ENCODE measurements at places on chromosomes 1 and 21. TPM values are rescaled to one million over a fixed set of nuclear protein-coding genes. Genes with fewer than 3 reads are reported as not detected.

The OR2L3 gene
- polyA plus RNA-seq: not detected

The HLX gene
- 5.9 TPM for polyA plus RNA-seq

The SMYD3 gene
- polyA plus RNA-seq: 68.5 TPM

The CCT3 gene
- 166 TPM for polyA plus RNA-seq

The LRRC71 gene
- not detected for polyA plus RNA-seq

The KRTAP12-2 gene
- polyA plus RNA-seq: not detected

GRCh38 chr1:150194381-150195031 lies 41.4 kb downstream of the ANP32E start:
- no peaks in the 10 kb centered on the region for H3K36me3 ChIP-seq
- H3K4me3 ChIP-seq: no peak overlapping the region
- H3K27me3 ChIP-seq: no peaks in the 10 kb centered on the region
- H3K4me1 ChIP-seq: no peaks in the 10 kb centered on the region
- H3K27ac ChIP-seq: peak overlapping the region; percentile 27

DNA sequence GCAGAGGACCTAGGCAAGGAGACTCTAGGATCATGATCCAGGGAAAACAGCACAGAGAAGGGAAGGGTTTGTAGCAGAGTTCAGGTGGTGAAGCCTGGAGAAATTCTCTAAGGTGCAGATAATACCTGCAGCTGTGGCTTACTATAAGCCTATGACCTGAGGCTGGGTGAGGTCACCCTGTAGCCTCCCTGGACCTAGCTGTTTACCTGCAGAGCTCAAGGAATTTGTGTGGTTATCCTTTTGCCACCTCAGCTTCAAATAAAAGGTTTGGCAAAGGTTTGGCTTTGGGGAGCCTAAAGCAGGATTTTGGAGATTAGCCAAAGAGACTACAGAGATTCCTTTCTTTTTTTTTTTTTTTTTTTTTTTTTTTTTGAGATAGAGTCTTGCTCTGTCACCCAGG lies 79.5 kb upstream of the ZNF648 start:
- H3K4me1 ChIP-seq: peaks cover 24% of the 10 kb centered on the region
- no peaks in the 10 kb centered on the region for H3K36me3 ChIP-seq
- no peak overlapping the region for H3K4me3 ChIP-seq
- DNase-seq: no peak

DNA sequence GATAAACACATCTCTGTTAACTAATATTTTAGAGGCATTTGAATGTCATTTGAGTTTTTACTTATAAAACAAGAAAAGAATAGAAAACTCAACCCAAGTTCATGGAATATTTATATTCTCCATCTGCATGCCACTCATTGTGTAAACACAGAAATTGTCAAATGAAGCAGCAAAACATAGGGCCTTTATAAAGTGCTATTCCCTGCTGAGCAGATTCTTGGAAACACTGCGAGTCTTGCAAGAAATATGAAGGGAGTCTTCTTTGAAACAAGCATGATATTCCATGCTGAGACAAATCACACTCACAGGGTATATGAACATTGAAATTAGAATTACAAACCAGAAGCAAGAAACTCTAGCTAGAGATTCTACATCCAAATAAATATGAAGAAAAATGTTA lies 655.8 kb downstream of the BRINP3 start:
- H3K27ac ChIP-seq: no peak overlapping the region
- H3K4me1 ChIP-seq: no peaks in the 10 kb centered on the region

GRCh38 chr1:115240297-115240696 lies 97.8 kb downstream of the NGF start:
- H3K27me3 ChIP-seq: no peaks in the 10 kb centered on the region
- no peak overlapping the region for H3K27ac ChIP-seq
- H3K36me3 ChIP-seq: no peaks in the 10 kb centered on the region
- no peak for DNase-seq
- H3K4me1 ChIP-seq: no peaks in the 10 kb centered on the region

- no peaks in the 10 kb centered on the region for H3K4me1 ChIP-seq
- no peak overlapping the region for H3K4me3 ChIP-seq
- H3K27ac ChIP-seq: no peak overlapping the region
- DNase-seq: no peak
Measured at GRCh38 chr1:109689844-109690405, 2.3 kb downstream of the GSTM1 start.

GRCh38 chr1:9475061-9475627 lies 64.1 kb upstream of the SLC25A33 start:
- no peak overlapping the region for H3K4me3 ChIP-seq
- H3K27ac ChIP-seq: no peak overlapping the region
- H3K27me3 ChIP-seq: no peaks in the 10 kb centered on the region
- no peak for DNase-seq
- peaks cover 5% of the 10 kb centered on the region for H3K4me1 ChIP-seq
- no peaks in the 10 kb centered on the region for H3K36me3 ChIP-seq

- H3K27me3 ChIP-seq: no peaks in the 10 kb centered on the region
- H3K4me3 ChIP-seq: no peak overlapping the region
- DNase-seq: no peak
- H3K4me1 ChIP-seq: no peaks in the 10 kb centered on the region
Measured at GRCh38 chr1:221392453-221392852, 349.4 kb downstream of the DUSP10 start.

- peaks cover 4% of the 10 kb centered on the region for H3K27me3 ChIP-seq
- no peaks in the 10 kb centered on the region for H3K4me1 ChIP-seq
- no peak overlapping the region for H3K4me3 ChIP-seq
- DNase-seq: no peak
Measured at GRCh38 chr1:41278076-41278475, 36.0 kb upstream of the SCMH1 start.

- DNase-seq: no peak
- no peaks in the 10 kb centered on the region for H3K36me3 ChIP-seq
- H3K4me3 ChIP-seq: no peak overlapping the region
- H3K27me3 ChIP-seq: no peaks in the 10 kb centered on the region
Measured at GRCh38 chr1:162400790-162401355, 11.1 kb downstream of the SH2D1B start.

DNA sequence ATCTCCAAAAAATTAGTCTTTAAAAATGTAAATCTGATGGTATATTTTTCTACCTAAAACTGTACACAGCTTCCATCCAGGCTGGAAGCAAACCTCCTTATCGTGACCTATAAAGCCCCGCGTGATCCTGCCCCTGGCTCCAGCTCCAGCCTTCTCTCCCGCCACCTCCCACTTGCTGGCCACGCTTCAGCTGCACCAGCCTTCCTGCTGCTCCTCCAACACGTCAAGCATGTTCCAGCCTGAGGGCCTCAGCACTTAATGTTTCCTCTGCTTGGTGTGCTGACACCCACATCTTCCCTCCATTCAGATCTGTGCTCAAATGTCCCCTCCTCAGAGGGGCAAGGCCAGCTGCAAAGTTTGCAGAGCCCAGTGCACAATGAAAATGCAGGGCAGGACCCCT lies 123.5 kb upstream of the MAGI3 start:
- no peak for DNase-seq
- no peak overlapping the region for H3K4me3 ChIP-seq
- no peak overlapping the region for H3K27ac ChIP-seq
- H3K36me3 ChIP-seq: no peaks in the 10 kb centered on the region
- H3K27me3 ChIP-seq: no peaks in the 10 kb centered on the region

GRCh38 chr1:76390456-76390855 lies 315.9 kb downstream of the ST6GALNAC3 start:
- H3K4me1 ChIP-seq: no peaks in the 10 kb centered on the region
- H3K4me3 ChIP-seq: no peak overlapping the region
- no peak overlapping the region for H3K27ac ChIP-seq
- H3K36me3 ChIP-seq: no peaks in the 10 kb centered on the region
- no peaks in the 10 kb centered on the region for H3K27me3 ChIP-seq

DNA sequence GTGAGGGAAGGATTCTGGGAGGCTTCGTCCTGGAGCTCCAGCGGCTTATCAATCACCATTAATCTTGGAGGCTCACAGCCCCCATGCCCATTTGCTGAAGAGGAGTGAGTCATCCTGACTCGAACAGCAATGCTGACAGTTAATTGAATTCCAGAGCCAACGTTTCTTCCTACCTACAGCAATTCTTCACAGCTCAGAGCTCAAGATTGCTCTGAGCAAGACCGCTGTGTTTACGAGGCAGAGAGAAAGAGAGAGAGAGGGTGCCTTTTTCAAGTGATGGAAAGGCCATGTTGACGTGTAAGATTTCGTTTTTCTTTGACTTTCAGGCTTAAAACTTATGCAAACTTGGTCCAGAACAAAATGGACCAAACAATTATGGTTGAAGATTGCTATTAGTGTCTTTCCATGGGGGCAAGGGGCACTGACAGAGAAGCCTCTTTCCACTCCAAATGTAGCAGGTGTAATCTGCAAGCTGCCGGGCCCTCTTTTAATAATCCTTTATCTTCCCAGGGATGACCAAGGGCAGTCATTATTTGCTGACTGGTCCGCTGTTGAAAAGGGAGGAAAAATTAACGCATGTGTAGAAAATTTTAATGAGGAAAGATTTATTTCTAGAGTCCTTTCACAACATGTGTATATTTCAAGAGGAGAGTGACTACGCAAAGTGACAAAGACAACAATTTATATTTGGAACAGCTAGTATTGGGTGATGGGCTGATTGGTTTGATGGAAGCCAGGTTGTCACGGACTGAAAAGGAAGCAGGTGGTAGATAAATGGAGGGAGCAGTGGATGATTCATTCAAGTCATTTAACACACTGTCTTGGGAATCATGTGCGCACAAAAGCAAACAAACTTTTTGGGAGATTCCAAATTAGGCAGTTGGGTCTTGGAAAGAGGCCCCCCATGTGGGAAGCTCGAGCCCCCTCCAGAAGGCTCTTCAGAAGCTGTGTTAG lies 136.1 kb upstream of the IRF2BP2 start:
- DNase-seq: peak; percentile 65
- H3K4me1 ChIP-seq: peaks cover 39% of the 10 kb centered on the region
- H3K4me3 ChIP-seq: no peak overlapping the region

DNA sequence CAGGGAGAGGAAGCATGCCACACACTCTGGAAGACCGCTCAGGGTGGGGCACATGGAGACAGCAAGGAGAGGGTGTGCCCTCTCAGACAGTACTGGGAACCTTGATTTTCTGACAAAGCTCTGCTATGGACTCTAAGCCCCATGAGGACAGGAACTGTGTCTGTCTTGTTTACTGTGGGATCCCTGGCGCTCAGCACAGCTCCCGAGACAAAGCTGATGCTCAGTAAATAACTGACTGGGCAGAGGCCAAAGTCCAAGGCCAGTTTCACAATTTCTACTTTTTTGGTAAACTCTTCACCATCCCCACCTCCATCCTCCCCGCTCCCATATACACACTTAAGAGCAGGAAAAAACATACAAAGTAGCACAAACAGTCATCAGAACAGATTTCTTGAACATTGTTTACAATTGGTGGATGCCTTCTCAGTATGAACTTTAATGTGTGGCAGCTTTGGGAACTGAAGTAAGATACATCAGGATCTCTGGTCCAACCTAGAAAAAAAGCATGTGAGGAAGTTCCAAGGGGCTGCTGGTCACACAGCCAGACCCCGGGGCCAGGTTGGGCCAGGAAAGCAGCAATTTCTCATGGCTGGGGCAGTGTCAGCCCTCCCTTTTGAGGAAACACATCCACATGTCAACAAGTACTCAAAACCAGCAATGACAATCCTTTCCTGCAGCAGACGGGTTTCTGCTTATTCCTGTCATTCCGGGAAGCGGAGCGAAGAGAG lies 5.6 kb upstream of the AHCYL1 start:
- H3K4me3 ChIP-seq: no peak overlapping the region
- peak overlapping the region; percentile 43 for H3K27ac ChIP-seq
- no peak for DNase-seq
- H3K27me3 ChIP-seq: no peaks in the 10 kb centered on the region

DNA sequence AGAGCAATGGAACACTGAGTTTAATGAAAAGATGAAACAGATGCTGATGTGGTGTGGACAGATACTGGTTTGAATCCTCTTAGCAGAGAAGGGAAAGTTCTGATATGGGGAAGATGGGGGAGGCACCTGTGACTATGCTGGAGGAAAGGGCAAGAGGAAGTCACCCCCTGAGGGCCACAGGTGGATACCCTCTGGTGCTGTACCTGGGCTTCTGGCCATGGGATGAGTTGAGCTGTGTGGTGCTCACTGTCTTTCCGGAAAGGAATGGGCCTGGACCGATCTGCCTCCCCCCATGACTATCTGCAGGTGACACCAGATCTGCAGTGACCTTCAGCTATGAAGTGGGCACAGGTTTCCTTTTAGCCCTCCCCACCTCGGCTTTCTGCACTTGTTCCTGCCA lies 52.4 kb downstream of the IER5 start:
- H3K4me3 ChIP-seq: no peak overlapping the region
- DNase-seq: no peak
- peaks cover 4% of the 10 kb centered on the region for H3K4me1 ChIP-seq
- H3K36me3 ChIP-seq: no peaks in the 10 kb centered on the region

DNA sequence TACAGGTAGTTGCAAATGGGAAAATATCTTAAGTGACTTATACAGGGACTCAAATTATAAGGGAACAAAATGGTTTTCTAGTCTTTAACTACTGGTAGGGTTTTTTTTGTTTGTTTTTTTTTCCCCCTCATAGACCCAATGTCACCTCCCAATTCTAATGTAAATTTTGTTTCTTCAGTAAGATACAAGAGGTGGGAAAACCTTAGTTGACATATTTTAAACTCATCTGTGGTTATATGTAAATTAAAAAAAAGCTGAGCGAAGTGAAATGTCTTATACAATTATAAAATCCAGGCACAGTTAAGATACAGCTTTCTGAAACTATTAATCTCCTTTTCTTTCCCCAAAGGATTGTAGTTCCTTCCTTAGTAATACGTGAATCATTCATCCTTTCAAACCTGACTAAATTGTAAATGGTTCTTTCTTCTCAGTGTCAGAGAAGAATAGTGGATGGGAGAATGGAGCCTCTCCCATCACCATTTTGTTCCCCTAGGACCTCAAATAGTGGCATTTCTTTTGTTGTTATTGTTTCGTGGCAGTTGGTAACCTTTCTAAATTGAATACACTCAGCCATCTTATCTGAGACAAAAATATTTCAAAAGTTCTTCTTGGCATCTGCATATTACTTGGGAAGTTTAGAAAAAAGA lies 11.2 kb downstream of the TSEN15 start:
- H3K27ac ChIP-seq: no peak overlapping the region
- H3K27me3 ChIP-seq: no peaks in the 10 kb centered on the region
- no peaks in the 10 kb centered on the region for H3K36me3 ChIP-seq
- H3K4me1 ChIP-seq: peaks cover 9% of the 10 kb centered on the region
- DNase-seq: no peak
- H3K4me3 ChIP-seq: no peak overlapping the region

DNA sequence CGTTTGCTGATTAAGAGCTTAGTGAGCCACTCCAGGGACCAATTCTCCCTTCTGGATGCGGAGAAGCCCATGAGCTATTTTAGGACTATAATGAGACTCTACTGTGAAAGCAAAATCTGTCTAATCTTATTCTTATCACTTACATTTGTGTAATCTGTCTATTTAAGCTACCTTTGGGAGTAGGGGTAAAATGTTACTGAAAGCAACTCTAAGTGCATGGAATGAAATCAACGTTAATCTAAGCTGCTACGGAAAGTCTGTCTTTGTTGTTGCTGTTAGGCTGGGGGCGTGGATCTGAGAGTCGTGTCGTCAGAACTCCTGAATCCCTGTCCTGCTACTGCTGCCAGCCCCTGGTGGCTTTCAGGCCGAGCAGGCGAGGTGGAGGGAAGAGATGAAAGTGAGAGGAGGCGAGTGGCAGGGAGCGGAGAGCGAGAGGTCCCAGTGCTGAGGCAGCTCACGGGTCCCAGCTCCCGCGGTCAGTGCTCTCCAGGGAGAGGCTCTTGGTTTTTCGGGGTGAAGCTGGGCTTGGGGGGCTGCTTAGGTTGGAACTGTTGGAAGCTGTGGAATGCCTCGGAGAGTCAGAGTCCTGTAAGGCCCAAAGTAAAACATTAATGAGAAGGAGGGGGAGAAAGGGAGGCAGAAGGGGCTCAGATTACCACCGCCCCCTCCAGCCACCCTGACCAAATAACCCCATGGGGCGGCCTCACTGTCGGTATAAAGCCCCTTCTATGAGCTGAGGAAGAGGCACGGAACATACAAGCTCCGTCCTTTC lies 53.9 kb downstream of the COQ8A start:
- no peaks in the 10 kb centered on the region for H3K27me3 ChIP-seq
- peak; percentile 42 for DNase-seq
- H3K36me3 ChIP-seq: no peaks in the 10 kb centered on the region
- peak overlapping the region; percentile 35 for H3K27ac ChIP-seq

Data from hepatocyte (in vitro differentiated cells).